Stimulated activated CD8-positive, alpha-beta memory T cell treated with anti-CD3 and anti-CD28 coated beads, Interleukin-4, amount 100 ng/mL, for 48 hours (primary cell): ENCODE measurements at places on chromosomes 7 and 10.
A peak's percentile ranks its signal among the peaks of the same experiment; 100 is the strongest.

GRCh38 chr7:69739190-69739589 lies 140.9 kb downstream of the AUTS2 start:
- DNase-seq, result peak; percentile 42

- no peak for DNase-seq
Measured at GRCh38 chr7:35268953-35269352, 15.1 kb upstream of the TBX20 start.

GRCh38 chr10:133151543-133151972 lies 8.5 kb upstream of the KNDC1 start:
- no peak for DNase-seq

GRCh38 chr10:666237-667012 lies 23.0 kb downstream of the DIP2C start:
- DNase-seq, result no peak

GRCh38 chr10:71390461-71390835 lies 6.3 kb upstream of the CDH23 start:
- DNase-seq, result no peak
